ENCODE measurements at places on chromosomes 2 and 18. TPM values are rescaled to one million over a fixed set of nuclear protein-coding genes. Genes with fewer than 3 reads are reported as not detected.

The TMEM200C gene
- 1.3 TPM for total RNA-seq

The RAD51AP2 gene
- total RNA-seq = not detected

The COMMD1 gene
- 56.6 TPM for total RNA-seq

The BCL2 gene
- total RNA-seq = 2.2 TPM

The TLX2 gene
- total RNA-seq = not detected

The SP140L gene
- total RNA-seq = 13.9 TPM

The GALNT5 gene
- 0.03 TPM for total RNA-seq

The AGXT gene
- not detected for total RNA-seq

The PPP1CB gene
- total RNA-seq = 356 TPM

The KIAA2012 gene
- total RNA-seq = not detected

The LONRF2 gene
- total RNA-seq = 0.65 TPM

The G6PC2 gene
- total RNA-seq = not detected

The HOXD11 gene
- total RNA-seq = 14.0 TPM

The CCDC141 gene
- not detected for total RNA-seq

The SH2D6 gene
- total RNA-seq = 0.34 TPM

The C2orf80 gene
- not detected for total RNA-seq

The FBXO11 gene
- total RNA-seq = 48.1 TPM

The DSG4 gene
- not detected for total RNA-seq

The DSG1 gene
- total RNA-seq = not detected

The HNMT gene
- total RNA-seq = 1.6 TPM

The ACVR1C gene
- total RNA-seq = 0.39 TPM

The UCN gene
- 0.11 TPM for total RNA-seq

The ASXL3 gene
- total RNA-seq = 0.29 TPM

The LTBP1 gene
- total RNA-seq = 46.4 TPM

The IKZF2 gene
- total RNA-seq = 0.60 TPM

The MC4R gene
- not detected for total RNA-seq

The CD226 gene
- total RNA-seq = 0.91 TPM

The ALPP gene
- 0.03 TPM for total RNA-seq

The COL4A4 gene
- total RNA-seq = under 0.01 TPM

The PLEKHH2 gene
- 0.51 TPM for total RNA-seq

The PHOSPHO2 gene
- 12.2 TPM for total RNA-seq

The IL36A gene
- not detected for total RNA-seq

The RESP18 gene
- total RNA-seq = not detected

The USP34 gene
- 51.6 TPM for total RNA-seq
